ELF-1 (cell line): ENCODE measurements at places on chromosomes 2 and 18.
A peak's percentile ranks its signal among the peaks of the same experiment; 100 is the strongest.

DNA sequence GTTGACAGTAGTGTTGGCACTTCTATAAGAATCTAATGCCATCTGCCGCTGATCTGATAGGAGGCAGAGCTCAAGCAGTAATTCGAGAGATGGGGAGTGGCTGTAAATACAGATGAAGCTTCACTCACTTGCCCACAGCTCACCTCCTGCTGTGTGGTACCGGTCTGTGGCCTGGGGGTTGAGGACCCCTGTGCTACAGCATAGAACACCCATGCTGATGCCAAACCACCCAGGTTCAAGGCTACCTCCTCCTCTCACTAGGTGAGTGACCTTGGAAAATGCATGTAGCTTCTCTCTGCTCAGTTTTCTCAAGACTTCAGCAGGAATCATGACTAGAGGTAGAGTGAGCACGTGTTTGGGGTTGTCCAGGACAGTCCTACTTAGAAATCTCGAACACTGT, 263.4 kb downstream of the SH3BP4 start:
- no peak for DNase-seq

DNA sequence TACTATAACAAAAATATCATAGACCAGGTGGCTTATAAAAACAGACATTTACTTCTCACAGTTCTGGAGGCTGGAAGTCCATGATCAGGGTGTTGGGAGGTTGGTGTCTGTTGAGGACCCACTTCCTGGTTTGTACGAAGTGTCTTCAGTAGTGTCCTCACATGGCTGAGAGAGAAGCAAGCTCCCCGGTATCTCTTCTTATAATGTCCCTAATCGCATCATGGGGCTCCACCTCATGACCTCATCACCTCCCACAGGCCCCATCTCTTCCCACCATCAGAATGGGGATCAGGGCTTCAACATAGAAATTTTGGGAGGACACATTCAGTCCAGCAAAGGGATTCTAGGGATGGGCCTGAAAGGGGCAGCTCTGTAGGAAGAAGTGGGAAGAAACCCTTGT, 4.8 kb upstream of the NIFK start:
- no peak for DNase-seq

DNA sequence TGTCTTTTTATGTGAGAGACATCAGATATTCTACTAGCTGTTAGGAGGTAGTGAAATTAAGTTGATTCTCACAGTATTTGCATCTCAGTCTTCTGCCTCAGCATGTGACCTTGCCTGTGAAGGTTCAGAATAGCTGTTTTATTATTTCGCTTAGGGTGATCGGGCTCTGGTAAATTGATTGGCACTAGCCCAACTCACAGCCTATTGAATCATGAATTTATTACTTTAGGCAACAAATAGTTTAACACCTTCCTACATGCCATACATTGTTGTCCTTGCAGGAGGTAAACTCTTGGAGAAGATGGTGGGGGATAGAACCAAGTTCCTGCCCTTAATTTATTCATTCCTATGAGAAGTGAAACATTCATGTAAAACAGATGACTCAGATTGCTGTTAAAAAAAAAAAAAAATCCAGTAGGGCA, 101.9 kb downstream of the GPD2 start:
- DNase-seq = no peak

DNA sequence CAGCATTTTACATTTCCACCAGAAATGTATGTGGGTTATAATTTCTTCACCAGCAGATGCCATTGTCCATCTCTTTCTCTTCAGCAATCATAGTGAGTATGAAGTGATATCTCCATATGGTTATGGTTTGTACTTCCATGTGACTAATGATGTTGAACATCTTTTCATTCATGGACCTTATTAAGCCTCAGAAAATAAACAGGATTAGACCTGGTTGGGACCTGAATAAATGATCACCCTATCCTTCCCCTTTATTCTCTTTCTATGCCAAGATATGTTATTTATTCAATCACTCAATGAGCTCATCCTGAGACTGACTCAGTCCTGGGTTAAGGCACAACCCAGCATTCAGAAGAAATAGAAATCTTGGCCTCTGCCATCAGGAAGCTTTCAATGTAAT, 86.6 kb downstream of the ANTXR1 start:
- no peak for DNase-seq

- no peak for DNase-seq
Measured at GRCh38 chr2:15634846-15635490, 43.3 kb downstream of the DDX1 start.

DNA sequence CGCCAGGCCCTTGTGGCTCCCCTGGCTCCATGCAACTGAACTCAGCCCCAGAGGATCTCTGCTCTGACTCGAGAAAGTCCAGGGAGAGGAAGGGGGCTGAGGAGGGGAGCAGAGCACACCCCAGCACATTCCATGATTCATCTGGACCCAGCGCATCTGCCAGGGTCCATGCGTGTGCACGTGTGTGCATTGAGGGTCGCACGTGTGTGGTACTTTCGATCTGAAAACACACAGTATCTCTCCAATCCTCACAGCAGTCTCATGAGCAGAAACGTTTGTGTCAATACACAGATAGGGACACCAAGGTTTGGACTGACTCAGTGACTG, 146.4 kb upstream of the ID2 start:
- no peak for DNase-seq

GRCh38 chr2:241065355-241065803, 36.7 kb downstream of the MTERF4 start:
- no peak for DNase-seq

DNA sequence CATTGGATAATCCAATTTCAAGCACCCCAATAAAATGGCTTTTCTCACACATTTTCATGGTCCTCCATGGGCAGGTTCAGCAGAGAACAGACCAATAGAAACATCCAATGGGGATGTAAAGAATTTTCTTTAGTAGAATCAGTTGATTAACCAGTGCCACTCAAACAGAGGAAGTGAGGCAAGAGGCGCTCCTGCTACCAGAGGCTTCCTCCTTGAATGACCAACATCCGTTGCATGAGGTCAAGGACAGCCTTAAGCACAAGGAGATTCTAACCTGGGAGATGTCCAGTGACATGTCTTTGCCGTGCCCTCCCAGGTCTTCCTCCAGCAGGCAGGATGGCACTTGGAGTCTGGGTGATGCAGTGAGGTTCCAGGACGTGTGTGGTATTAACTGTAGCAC, 146.6 kb downstream of the PIEZO2 start:
- no peak for DNase-seq

DNA sequence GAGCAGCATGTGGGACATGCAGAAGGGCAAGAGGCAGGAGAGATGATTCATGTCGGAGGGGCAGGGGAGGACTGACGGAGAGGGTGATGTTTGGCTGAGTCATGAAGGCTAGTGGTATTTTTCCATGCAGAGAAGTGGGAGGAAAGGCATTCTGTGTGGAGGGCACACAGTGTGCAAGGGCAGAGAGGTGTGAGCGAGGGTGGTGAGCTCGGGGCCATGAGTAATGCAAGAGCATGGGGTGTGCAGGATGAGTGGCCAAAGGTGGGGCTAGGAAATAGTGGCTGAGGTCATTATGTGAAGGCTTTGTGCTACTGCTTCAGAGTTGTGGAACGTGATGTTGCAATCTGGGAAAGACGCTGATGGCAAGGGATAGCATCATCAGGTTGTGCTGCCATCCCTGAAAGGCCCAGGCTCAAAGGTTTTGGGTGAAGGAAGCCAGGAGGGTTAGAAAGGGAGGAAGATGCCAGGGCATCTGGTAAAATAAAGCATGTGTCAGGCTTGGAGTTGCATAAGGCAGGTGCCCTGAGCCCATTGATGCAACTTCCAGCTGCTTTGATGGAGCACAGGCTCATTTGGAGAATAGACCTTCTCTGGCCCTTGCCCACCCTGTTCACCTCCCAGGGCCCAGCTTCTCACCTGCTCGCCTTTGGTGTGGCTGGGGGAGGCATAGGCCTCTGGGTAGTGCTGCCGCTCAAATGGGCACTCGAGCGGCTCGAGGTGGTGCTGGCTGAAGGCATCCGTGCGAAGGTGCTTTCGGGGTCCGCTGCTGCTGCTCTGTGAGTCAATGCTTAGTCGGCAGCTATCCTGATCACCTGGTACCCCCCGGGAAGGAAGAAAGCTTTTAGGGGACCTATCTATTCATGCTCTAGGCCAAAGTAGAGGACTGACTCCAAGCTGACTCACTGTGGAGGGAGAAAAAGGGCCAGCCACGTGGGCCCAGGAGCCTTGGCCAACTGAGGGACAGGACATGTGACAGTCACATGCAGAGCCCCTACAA, 37.5 kb downstream of the PAX8 start:
- DNase-seq = peak; percentile 55

DNA sequence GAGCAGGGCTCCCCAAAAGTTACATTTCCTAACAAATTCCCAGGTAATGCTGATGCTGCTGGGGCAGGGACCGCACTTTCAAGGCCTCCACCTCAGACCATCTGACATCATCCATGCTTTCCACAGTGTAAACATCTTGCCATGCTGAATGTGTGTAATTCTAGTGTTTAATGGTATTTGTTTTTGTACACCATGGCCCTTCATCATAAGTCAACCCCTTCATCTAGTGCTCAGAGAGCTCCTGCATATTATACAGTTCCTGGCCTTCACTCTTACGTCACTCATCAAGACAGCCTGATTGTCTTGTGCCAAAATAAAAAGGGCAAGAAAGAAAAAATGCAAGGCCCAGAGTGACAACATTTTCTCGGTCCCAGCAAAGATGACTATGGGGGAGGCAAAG, 77.5 kb upstream of the ZFP36L2 start:
- no peak for DNase-seq

DNA sequence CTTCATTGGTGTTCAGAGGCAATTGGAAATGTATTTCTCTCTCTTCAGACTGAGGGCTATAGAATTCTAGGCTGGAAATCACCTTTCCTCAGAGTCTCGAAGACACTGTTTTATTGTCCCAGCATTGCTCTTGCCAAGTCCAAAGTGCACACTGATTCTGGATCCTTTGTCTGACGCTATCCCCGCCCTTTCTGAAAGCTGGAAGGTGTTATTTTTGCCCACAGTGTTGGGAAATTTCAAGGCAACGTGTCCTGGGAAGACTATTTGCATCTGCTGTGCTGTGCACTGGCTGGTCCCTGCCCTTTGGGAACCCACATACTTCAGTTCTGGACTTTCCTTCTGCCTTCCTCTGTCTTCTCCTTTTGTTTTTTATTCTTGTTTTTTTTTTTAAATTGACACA, 190.8 kb downstream of the SH3BP4 start:
- DNase-seq = no peak

GRCh38 chr2:8547284-8548064, 134.4 kb upstream of the ID2 start:
- no peak for DNase-seq

- DNase-seq = no peak
Measured at GRCh38 chr18:8283891-8284585, 325.2 kb upstream of the RAB12 start.

- no peak for DNase-seq
Measured at GRCh38 chr18:21203542-21204241, 38.3 kb upstream of the GREB1L start.

DNA sequence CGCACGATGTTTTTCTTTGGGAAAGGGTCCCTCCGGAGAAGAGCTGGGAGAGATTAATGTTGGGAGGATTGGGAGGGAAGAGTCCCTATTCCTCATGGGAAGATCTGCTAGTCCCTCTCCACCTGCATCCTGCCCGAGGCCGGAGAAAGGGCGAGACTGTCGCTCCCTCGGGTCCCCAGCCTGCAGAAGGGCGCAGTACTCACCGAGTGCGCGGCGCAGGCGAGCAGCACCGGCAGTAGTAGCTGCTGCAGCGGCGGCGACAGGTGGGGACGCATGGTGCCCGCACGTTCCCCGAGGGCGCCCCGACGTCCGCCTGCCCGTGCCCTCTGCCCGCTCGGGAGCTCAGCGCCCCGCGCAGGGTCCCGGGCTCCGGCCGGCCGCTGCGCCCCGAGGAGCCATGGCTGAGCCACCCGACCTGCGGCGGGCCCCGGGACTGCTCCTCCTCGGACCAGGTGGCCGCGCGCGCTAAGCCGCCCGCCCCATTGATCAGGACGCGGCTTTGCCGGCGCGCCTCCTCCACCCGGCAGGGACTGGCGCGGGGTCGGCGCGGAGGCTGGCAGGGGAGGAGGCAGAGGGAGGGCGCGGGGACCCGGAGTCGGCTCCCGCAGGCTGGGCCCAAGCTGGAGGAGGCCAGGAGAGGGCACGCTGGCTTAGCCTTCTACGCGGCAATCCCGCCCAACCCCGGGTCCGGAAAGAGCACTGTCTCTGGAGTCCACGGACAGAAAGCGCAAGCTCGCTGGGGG, at the start of gene SCTR:
Gene SCTR, minus strand, starts transcription at position 532 of the 743 bp plus-strand sequence. Its CDS starts 257 bp downstream, at position 275.
- peak; percentile 30 for DNase-seq

GRCh38 chr18:79887181-79888000, 64.1 kb downstream of the SLC66A2 start:
- no peak for DNase-seq

GRCh38 chr2:229784791-229785190, 70.4 kb upstream of the DNER start:
- DNase-seq = no peak

- DNase-seq = no peak
Measured at GRCh38 chr2:239724851-239725550, 300.1 kb downstream of the NDUFA10 start.

DNA sequence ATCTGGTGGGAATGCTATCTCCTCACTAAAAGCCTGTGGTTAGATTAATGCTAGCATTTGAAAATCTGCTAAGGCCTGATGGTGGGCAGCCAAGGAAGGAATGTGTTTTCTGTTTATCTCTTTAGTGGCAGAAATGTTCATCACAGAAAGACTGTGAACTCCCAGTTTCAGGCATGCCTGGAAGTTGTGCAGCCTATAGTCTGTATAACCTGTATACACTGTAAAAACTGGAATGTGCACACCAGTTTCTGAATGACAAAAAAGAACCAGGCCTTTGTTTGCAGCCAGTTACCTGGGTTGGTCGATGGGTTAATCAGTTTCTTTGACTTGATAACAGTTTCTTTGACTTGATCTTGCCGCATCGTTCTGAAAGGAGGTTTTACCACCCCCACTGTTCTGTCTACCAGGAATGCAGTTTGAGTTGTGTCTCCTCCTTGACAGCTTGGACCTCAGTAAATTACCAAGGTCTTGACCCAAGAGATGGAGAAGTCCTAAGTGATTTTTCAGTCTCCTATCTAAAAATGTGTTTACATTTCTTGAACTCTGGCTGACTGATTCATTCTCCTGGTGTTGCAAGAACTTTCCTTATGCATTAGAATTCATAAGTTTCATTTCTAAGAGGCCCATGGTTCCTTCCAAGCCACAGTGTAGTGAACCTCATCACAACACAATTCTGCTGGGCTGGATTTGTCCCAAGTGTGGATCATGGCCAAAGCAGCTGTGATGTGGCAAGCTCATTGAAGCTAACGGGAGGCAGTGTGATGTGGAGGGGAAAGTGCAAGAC, 62.2 kb downstream of the KIAA2012 start:
- no peak for DNase-seq

DNA sequence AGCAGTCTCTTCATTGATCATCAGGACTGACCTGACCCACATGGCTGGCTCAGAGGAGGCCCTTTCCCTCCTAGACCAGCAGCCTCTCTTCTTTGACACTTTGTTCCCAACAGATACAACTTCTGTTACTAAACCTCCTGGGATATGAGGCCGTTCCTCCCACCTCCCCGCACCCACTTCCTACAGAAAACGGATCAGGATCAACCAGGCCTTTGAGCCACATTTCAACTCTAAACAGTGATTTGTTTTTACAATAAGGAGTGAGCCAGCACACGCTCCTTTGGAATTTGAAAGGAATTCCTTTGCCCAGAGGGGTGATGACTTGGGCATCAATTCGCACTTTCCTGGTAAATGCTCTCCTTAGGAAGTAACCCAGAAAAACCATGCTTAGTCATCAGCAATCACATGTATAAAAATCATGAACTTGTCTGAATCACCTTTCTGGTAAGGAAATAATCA, 180.4 kb downstream of the FAM124B start:
- peak; percentile 92 for DNase-seq
